ENCODE measurements at places on chromosomes 6 and 20. TPM values are rescaled to one million over a fixed set of nuclear protein-coding genes. Genes with fewer than 3 reads are reported as not detected.

- DNase-seq: no peak
Measured at GRCh38 chr20:60806354-60806753, 445.7 kb upstream of the CDH4 start.

- no peak for DNase-seq
Measured at GRCh38 chr6:32166411-32167061, 2.1 kb downstream of the EGFL8 start.

SPEF1 gene
- not detected for total RNA-seq

DNA sequence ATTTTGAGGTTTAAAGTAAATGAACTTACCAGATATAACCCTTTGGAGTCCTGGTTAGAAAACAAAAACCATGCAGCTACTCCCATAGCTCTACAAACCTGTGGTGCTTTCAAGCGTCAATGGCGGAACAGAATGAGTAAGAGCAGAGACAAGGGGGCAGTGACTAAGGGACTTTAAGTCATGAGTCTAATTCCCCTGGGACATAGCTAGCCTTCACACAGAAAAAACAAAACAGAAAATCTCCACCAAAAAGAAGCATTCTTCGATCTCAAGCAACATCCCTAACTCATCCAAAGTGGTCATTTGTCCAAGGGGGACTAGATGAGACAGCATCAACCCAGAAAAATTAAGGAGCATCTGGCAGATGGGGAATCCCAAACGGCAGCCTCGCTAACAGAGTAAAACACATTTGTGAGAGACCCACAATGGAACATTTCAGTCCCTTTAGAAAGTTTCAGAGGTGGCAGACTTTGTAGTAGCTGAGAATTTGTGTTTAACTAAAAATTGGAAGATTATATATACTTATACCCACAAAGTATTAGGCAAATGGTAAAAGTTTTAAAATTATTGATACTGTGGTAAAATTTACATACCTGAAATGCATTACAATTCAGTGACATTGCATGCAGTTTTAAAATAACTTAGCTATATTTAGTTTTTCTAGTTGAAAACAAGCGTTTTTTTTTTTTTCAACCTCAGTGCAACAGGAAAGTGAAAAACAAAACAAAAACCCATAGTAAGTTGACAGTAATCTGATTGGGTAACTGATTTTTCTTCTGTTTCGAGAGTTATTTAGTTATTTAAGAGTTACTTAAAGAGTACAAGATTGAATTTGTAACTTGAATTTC is 67.5 kb downstream of the KCNQ5 start:
- no peak for DNase-seq

GRCh38 chr6:43789447-43789846 is 19.4 kb downstream of the VEGFA start:
- DNase-seq: no peak

TPD52L1 gene
- total RNA-seq: 50.4 TPM

DNA sequence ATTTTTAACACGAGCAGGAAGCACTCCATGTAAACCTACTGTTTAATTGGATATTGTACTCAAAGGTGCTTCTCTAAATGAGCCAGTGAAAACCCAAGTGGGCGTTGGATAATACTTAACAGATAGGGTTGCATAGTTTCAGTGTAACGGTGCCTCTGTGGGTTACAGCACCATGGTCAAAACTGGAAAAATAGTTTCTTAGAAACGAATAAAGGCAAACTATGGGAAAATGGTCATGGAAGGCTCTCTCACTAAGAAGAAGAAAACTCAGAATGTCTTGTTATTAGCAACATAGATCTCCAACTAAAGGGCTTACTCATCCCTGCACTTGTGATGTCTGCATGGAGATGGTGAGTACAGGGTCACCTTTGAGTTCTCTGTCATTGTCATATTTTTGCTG is 59.1 kb upstream of the NEDD9 start:
- DNase-seq: no peak

GRCh38 chr6:79233611-79234149 is 802 bp downstream of the HMGN3 start:
- peak; percentile 95 for DNase-seq

LGSN gene
- total RNA-seq: not detected

DNA sequence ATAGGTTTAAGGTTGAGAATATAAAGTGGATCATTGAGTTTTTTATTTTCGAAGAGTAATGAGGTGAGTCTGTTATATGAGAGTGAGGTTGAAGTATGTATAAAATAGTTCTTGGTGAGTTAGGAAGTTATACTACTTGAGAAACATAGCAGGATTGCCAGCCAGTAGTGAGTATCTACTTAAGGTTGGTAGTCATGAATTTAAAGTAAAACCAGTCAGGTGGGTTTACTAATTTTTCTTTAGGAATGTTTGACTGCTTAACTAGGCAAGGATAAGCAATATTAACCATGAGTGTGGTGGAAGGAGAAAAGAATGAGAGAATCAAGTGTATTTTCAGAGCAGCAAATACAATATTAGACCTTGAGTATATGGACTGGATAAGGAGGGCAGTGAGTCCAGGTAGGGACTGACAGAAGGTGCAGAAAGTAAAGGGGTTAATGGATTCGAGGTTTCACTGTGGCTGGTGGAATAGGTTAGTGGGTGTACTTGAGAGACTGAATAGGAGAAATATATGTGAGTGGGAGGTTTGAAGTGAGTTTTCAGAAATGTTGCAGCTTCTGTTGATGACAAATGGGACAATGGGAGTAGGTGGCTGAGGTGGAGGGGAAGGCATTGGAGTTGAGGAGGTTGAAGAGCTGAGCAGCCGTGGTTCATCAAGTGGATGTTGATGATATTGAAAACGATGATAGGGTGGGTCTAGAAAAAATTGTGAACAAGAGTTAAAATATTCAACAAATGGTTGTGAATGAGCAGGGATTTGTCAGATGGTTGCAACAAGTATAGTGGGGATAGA is 232.5 kb upstream of the ASCC3 start:
- no peak for DNase-seq

DNA sequence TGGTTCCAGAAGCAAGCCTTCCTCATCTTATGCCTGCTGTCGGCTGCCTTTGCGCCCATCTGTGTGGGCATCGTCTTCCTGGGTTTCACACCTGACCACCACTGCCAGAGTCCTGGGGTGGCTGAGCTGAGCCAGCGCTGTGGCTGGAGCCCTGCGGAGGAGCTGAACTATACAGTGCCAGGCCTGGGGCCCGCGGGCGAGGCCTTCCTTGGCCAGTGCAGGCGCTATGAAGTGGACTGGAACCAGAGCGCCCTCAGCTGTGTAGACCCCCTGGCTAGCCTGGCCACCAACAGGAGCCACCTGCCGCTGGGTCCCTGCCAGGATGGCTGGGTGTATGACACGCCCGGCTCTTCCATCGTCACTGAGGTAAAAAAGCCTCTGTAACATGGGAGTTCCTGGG is 366 bp downstream of the SLC22A1 start:
- no peak for DNase-seq

TCP11 gene
- not detected for total RNA-seq

CGAS gene
- 2.2 TPM for total RNA-seq

GRCh38 chr6:90982051-90982450 is 395.2 kb upstream of the MAP3K7 start:
- no peak for DNase-seq

DNA sequence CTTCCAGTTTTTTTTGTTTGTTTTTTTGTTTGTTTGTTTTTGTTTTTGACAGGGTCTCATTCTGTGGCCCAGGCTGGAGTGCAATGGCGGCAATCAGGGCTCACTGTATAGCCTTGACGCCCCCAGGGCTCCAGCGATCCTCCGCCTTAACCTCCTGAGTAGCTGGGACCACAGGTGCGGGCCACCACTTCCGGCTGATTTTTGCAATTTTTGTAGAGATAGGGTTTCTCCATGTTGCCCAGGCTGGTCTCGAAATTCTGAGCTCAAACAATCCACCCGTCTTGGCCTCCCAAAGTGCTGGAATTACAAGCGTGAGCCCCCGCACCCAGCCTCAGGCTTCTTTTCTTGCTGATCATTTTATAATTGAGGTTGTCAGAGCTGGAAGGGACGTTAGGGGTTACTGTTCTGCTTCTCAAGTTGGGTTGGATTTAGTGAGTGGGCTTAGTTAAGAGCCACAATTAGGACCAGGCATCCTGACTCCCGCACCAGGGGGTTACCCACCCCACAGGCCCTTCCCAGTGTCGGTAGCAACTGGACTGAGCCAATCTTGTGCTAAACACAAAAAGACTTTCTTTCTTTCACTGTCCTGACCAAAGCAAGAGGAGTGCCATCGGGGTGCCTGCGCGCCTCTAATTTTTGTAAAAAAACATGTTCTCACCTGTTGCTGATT is 13.1 kb upstream of the ZSCAN9 start:
- no peak for DNase-seq

PPIL4 gene
- 23.3 TPM for total RNA-seq

- DNase-seq: no peak
Measured at GRCh38 chr20:10581823-10582222, 92.0 kb downstream of the JAG1 start.

GRCh38 chr20:51562027-51562331 is 19.5 kb upstream of the NFATC2 start:
- no peak for DNase-seq

GRCh38 chr20:47061549-47061948 is 166.9 kb downstream of the EYA2 start:
- DNase-seq: no peak

MLIP gene
- 248 TPM for total RNA-seq

- no peak for DNase-seq
Measured at GRCh38 chr20:56805966-56806365, 176.9 kb downstream of the TFAP2C start.

AAR2 gene
- 14.1 TPM for total RNA-seq

DNA sequence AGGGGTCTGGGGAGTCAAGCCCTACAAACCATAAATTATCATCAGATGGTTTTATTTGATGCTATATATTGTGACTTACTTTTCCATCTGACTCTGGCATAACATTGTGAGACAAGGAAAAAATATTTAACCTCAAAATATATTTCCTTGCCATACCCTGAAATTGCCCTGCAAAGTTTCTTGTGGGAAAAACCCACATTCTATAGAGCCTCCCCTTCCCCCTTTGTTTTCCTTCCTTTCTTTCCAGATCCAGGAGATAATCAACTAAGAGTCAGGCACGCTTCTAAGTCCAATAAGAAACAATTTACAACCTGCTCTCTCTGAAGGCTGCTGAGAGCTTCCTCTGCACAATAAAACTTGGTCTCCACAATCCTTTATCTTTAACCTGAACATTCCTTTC is 17.5 kb upstream of the HINT3 start:
- no peak for DNase-seq
